ENCODE measurements at places on chromosomes 2 and 18. TPM values are rescaled to one million over a fixed set of nuclear protein-coding genes. Genes with fewer than 3 reads are reported as not detected.

- DNase-seq, result no peak
- no peaks in the 10 kb centered on the region for H3K27me3 ChIP-seq
- no peaks in the 10 kb centered on the region for H3K36me3 ChIP-seq
- peaks cover 16% of the 10 kb centered on the region for H3K4me1 ChIP-seq
- H3K27ac ChIP-seq, result peak overlapping the region; percentile 45
These were observed 48.0 kb downstream of the MGAT5 start for GRCh38 chr2:134301928-134302260.

Gene COL4A3
- 36.7 TPM for total RNA-seq

DNA sequence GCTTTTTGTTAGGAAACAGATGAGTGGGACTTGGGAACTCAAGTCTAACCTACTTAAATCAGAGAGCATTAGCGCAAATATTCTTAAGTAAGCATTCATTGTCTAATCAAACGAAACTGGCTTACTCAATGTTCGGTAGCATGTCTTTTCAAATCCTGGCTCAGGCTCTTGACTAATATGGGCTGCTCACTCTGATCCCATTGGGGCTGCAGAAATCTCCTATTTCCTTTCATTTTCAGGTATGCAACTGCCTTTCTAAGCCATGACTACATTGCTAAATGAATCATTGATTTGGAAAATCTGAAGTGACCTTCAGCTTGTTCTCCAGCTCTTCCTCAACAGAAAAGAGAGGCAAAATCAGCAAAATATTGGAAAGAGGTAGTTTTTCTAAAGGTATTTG is 2084.4 kb upstream of the PIK3C3 start:
- no peaks in the 10 kb centered on the region for H3K27me3 ChIP-seq
- no peak for DNase-seq
- no peak overlapping the region for H3K27ac ChIP-seq
- H3K4me3 ChIP-seq, result no peak overlapping the region

Gene GRHL1
- 0.41 TPM for total RNA-seq

DNA sequence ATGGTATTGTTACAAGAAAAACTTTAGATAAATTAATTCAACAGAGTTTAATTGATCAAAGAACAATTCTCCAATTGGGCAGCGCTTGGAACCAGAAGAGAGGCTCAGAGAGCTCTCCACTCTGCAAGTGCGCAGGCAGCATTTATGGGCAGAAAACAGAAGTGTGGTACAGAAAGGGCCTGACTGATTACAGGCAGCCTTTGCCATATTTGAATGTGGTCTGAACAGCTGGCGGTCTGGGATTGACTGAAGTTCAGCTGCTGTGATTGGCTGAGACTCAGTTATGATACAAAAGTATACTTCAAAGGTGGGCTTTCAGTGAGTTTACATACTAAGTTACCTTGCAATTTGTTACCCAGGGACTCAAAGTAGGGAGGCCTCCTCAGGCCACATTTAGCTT is 301.3 kb upstream of the ID2 start:
- H3K4me1 ChIP-seq, result no peaks in the 10 kb centered on the region
- no peak overlapping the region for H3K27ac ChIP-seq
- no peak overlapping the region for H3K4me3 ChIP-seq
- H3K36me3 ChIP-seq, result no peaks in the 10 kb centered on the region
- H3K27me3 ChIP-seq, result no peaks in the 10 kb centered on the region

- no peaks in the 10 kb centered on the region for H3K27me3 ChIP-seq
- DNase-seq, result no peak
- peaks cover 9% of the 10 kb centered on the region for H3K4me1 ChIP-seq
- no peak overlapping the region for H3K4me3 ChIP-seq
These were observed 9.9 kb downstream of the C1D start for GRCh38 chr2:68052717-68053422.

Gene SERPINB12
- total RNA-seq, result not detected

DNA sequence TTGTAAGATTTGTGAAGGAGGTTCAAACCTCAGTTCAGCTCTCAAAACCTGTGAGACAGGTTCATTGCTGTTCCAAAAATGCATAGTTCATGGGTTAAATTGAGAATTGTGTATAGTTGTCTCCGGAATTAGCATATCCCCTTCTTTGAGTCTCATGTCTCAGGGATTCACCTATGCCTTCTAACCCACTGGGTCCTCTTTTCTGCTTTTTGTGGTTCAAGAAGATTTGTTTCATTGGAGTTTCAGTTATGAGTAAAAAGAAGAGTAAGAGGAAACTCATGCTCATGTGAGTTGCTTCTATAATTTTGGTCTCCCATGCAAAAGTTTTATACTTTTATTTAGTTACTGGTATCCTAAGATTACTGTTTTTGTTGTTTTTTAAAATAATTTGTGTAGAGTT is 1219.8 kb upstream of the ZEB2 start:
- H3K4me1 ChIP-seq, result no peaks in the 10 kb centered on the region
- no peak overlapping the region for H3K4me3 ChIP-seq
- DNase-seq, result no peak
- no peaks in the 10 kb centered on the region for H3K27me3 ChIP-seq
- no peak overlapping the region for H3K27ac ChIP-seq

Gene ABCG5
- total RNA-seq, result not detected

DNA sequence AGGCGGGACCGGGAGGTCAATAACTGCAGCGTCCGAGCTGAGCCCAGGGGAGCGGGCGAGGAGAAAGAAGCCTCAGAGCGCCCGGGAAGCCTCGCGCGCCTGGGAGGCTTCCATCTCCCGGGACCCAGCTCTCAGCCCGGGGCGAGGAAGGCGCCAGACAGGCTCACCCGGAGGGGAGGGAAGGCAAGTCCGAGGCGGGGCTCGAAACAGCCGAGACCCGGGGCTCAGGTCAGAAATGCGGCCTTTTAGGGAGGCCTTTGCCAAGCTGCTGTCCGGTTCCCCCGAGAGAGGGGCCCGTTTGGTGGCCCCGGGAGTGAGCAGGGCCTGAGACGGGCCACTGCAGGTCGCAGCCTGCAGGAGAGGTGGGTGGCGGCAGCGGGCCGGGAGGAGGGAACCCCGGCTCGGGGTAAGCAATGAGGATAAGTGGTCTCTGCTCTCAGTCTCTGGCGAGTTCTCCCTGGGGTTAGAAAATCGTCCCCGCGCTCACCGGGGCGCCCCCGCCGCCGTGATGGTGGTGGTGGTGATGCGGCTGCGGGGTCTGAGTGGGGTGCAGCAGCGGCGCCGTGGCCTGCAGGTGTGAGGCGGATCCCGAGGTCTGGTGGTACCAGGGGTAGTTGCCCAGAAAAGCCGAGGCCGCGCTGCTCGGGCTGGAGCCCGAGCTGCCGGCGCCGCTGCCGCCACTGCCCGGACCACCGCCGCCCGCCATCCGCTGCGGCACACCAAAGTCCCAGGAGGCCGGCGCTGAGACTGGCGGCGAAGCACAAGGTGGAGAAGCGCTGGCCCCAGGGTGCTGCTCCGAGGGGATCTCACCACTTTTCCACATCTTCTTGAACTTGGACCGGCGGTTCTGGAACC is 2.4 kb downstream of the DLX2 start:
- H3K36me3 ChIP-seq, result no peaks in the 10 kb centered on the region
- peaks cover 63% of the 10 kb centered on the region for H3K27me3 ChIP-seq

- H3K27me3 ChIP-seq, result no peaks in the 10 kb centered on the region
- peaks cover 5% of the 10 kb centered on the region for H3K36me3 ChIP-seq
- peak overlapping the region; percentile 96 for H3K4me3 ChIP-seq
- H3K27ac ChIP-seq, result peak overlapping the region; percentile 99
These were observed 1.1 kb downstream of the DNAJC27 start for GRCh38 chr2:24970483-24971285.

Gene CNGA3
- not detected for total RNA-seq

DNA sequence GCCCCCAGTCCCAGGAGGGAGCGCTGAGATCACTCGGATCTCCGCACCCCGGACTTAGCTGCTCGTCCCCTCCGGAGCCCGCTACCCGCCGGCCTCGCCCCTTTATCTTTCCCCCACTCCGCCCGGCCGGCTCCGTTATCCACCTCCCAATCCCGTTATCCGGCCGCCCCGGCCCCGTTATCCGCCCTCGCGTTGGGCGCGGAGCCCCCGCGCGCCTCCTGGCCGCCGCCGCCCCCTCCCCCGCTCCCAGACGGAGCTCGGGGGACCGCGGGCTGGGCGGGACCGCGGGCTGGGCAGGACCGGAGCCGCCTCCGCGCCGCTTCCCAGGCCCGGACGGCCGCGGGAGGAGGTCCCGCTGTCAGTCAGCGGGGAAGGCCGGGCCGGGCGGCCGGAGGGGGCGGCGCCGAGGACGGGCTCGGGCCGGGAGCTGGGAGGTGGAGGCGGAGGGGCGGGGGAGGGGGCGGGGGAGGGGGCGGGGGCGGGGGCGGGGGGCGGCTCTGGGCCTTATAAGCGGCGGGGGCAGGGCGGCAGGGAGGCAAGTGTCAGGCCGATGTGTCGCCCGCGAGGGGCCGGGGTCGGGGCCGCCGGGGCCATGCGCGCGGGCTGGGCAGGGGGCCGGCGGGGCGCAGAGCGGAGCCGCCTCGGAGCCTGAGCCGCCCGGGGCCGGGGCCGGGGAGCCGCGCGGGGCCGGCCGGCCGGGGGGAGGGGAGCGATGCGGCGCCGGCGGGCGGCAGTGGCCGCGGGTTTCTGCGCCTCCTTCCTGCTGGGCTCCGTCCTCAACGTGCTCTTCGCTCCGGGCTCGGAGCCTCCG is at the start of gene PKDCC:
Gene PKDCC (plus strand): TSS at position 534 of the 811 bp plus-strand sequence. CDS start 179 bp downstream, at position 713.
- H3K4me1 ChIP-seq, result peaks cover 6% of the 10 kb centered on the region
- H3K4me3 ChIP-seq, result peak within 1 kb of the TSS; percentile 91
- no peak for DNase-seq

DNA sequence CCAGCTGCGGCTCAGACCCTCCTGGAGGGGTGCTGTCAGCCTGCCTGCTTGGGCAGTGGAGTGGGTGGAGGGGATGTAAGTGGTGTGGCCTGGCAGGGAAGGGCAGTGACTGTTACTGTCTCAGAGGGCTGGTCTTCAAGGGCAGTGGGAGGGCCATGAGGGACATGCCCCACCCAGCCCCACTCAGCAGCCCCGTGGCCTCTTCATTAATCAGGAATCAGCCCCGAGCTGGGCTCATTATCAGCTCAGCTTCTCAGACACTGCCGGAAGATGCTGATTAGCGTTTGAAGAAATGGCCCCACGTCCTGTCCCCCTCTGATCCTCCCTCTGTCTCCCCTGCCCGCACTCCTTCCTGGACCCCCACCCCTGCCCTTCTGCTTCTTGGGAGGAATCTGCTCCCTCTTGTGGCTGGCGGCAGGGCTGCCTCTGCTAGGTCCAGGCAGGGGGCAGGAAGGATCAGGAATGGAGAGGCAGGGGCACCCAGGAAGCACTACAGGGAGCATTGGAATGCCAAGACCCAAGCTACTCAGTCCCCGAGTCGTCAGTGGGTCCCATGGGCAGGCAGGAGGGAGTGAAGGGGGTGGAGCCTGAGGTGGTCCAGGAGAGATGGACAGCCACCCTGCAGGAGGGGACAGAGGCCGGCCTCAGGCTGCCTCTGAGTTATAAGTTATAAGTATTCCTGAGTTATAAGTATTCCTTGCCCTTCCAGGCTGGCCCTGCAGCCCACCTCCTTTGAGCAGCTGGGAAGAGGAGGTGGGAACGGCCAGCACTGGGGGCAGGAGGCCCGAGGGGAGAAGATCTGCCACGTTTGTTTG is 7.0 kb downstream of the ASIC4 start:
- DNase-seq, result no peak
- no peaks in the 10 kb centered on the region for H3K4me1 ChIP-seq
- no peaks in the 10 kb centered on the region for H3K36me3 ChIP-seq
- H3K27ac ChIP-seq, result no peak overlapping the region
- H3K27me3 ChIP-seq, result no peaks in the 10 kb centered on the region
- no peak overlapping the region for H3K4me3 ChIP-seq

DNA sequence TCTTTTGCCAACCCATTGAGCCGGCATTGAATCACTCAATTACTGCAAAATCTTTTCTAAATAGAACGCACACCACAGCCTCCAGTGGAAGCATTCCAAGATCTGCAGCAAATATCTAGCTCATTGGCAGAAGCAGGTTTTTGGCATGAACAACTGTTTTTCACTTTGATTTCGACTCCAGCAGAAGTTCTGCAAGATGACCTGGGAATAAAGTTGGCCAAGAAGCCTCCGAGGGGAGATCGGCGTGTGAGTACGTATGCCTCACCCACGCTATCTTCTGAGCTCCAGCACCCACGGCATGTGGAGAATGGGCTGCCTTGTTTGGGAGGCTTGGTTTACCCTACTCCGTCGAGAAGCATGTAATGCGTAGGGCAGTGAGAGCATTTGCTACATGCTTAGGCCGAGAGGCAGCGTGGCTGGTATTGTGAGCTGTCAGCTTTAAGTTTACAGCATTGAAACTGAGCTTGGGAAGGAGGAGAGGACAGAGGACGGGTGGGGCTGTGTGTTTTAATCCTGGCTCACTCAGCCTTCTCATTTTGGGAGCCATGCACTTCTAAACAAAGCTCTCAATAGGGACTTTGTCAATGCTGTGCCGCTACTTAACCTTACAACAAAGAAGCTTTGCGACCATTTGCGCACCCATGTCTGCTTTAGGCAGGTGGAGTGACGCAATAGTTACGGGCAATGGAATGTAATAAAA is 10.5 kb downstream of the PCARE start:
- no peak for DNase-seq
- H3K4me3 ChIP-seq, result peak overlapping the region; percentile 56
- no peaks in the 10 kb centered on the region for H3K27me3 ChIP-seq
- H3K27ac ChIP-seq, result no peak overlapping the region
- no peaks in the 10 kb centered on the region for H3K36me3 ChIP-seq
- peaks cover 22% of the 10 kb centered on the region for H3K4me1 ChIP-seq

- no peaks in the 10 kb centered on the region for H3K36me3 ChIP-seq
- no peak overlapping the region for H3K4me3 ChIP-seq
- no peaks in the 10 kb centered on the region for H3K4me1 ChIP-seq
- H3K27me3 ChIP-seq, result no peaks in the 10 kb centered on the region
- DNase-seq, result no peak
These were observed 98.9 kb upstream of the SH3BP4 start for GRCh38 chr2:234852941-234853340.

DNA sequence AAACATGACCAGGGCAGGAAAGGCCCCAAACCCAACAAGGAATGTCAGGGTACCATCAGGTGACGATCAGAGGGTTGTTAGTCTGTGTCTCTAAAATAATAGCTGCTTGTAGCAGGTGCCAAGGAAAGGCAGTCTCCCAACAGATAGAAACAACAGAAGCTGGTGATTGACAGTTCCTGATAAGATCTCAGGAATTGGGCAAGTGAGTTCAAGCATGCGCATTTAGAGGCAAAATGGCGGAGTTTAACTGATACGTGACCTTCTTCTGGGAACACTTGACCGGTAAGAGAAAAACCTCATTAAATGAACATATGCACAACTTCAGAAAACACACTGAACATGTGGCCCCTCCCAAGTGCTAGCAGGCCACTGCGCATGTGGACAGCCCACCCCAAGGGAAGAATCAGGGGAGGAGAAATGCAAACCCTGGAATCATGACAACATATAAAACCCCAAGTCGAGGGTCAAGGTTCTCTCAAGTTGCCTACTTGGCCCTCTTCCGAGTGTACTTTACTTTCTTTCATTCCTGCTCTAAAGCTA is 664.9 kb downstream of the KCNJ3 start:
- H3K4me1 ChIP-seq, result no peaks in the 10 kb centered on the region
- H3K36me3 ChIP-seq, result no peaks in the 10 kb centered on the region
- no peak overlapping the region for H3K27ac ChIP-seq
- DNase-seq, result no peak
- H3K4me3 ChIP-seq, result no peak overlapping the region

GRCh38 chr18:48336332-48336731 is 72.9 kb downstream of the ZBTB7C start:
- no peak overlapping the region for H3K4me3 ChIP-seq
- no peaks in the 10 kb centered on the region for H3K36me3 ChIP-seq

Measured in thoracic aorta (tissue), 2 donors.